ENCODE measurements at places on chromosomes 11 and 22. TPM values are rescaled to one million over a fixed set of nuclear protein-coding genes. Genes with fewer than 3 reads are reported as not detected.

CLDN25 gene
- not detected for total RNA-seq

OR52I1 gene
- total RNA-seq, result not detected

EFCAB6 gene
- total RNA-seq, result 1.2 TPM

KRTAP5-7 gene
- total RNA-seq, result not detected

ADM2 gene
- total RNA-seq, result 2.0 TPM

CREB3L1 gene
- 2.0 TPM for total RNA-seq

PAX6 gene
- not detected for total RNA-seq

CSRP3 gene
- total RNA-seq, result not detected

ZPR1 gene
- total RNA-seq, result 20.5 TPM

- DNase-seq, result no peak
Measured at GRCh38 chr22:41563051-41563711, 2.4 kb downstream of the CSDC2 start.

- DNase-seq, result no peak
Measured at GRCh38 chr11:98155696-98156095, 865.1 kb upstream of the CNTN5 start.

- no peak for DNase-seq
Measured at GRCh38 chr11:14118072-14118471, 155.5 kb downstream of the SPON1 start.

GRCh38 chr11:12735262-12735661 is 61.0 kb downstream of the TEAD1 start:
- no peak for DNase-seq

GRCh38 chr11:119024430-119025098 is 6.0 kb downstream of the TRAPPC4 start:
- peak; percentile 77 for DNase-seq

GRCh38 chr11:31702966-31703365 is 108.2 kb downstream of the PAX6 start:
- no peak for DNase-seq

DNA sequence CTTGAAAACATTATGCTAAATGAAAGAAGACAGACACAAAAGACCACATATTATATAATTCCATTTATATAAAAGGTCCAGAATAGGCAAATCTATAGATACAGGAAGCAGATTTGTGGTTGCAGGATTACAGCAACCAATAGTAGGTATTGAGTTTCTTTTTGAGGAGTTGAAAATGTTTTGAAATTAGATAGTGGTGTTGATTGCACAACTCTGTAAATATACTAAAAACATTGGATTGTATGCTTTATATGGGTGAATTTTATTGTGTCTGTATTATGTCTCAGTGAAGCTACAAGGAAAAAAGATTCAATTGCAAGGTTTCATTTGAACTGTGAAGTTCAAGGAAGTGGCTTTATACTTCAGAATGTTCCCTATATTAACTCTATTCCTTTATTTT is 3.0 kb upstream of the RRAS2 start:
- DNase-seq, result no peak

DNA sequence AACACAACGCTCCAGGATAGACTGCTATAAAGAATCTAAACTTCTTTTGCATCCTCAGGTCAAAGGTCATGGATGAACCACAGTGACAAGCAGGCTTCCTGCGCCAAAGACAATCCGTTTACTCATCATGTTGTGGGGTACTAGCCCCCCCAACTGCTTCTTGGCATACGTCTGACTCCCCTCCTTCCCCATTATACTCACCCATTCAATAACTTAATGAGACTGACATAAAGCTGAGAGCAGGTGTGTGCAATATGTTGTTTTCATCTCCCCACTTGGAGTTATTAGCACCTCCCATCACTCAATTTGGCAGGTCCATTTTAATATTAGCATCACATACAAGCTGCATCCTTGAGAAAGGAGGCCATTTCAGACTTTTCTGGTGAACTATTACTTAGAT is 157.1 kb downstream of the CADM1 start:
- no peak for DNase-seq

DNA sequence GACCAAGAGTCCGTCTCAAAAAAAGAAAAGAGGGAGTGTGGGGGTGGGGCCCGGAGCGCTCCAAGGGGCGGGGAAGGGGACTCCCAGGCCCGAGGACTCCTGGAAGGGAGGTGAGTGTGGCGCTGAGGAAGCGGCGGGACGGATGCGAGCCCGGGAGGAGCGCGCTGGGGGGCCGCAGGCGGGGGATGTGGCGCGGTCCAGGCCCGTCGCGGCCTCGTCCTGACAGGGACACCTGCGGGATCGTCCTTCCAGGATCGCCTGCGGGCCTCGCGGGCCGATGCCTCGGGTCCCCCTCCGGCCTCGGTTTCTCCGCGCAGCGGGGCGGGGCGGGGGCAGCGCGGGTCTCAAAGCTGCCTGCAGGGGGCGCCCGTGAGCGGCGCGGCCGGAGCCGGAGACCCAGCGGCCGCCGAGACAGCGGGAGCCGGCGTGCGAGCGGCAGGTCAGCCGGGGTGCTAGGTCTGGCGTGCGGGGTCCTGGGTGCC is 3.8 kb upstream of the ADORA2A start:
- DNase-seq, result peak; percentile 95

Data from spleen (tissue), 13 donors.